ENCODE measurements at places on chromosomes 6 and 20. TPM values are rescaled to one million over a fixed set of nuclear protein-coding genes. Genes with fewer than 3 reads are reported as not detected.

DNA sequence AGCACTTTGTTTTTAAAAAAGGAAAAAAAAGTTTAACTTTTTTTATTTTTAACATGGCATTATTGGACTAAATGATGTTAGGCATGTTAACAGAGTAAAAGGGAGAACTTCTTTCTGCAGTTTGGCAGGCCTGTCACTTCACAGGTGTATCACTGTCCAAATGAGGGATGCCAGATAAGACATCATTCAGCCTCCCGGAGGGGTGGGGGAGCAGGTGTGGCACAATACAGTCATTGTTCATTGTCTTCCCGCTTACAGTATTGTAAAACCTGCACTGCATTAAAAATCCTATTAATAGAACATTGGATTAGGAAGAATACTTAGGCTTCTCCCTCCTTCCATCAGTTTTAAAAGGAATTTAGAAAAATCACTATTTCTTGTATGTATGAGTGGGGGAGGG is 80.7 kb downstream of the CARMIL1 start:
- H3K27ac ChIP-seq, result no peak overlapping the region
- H3K4me3 ChIP-seq, result no peak overlapping the region
- H3K4me1 ChIP-seq, result no peaks in the 10 kb centered on the region

GRCh38 chr20:24108581-24108980 is 120.0 kb upstream of the GGTLC1 start:
- DNase-seq, result no peak
- no peak overlapping the region for H3K27ac ChIP-seq
- H3K4me1 ChIP-seq, result no peaks in the 10 kb centered on the region
- no peak overlapping the region for H3K4me3 ChIP-seq
- no peaks in the 10 kb centered on the region for H3K27me3 ChIP-seq

DNA sequence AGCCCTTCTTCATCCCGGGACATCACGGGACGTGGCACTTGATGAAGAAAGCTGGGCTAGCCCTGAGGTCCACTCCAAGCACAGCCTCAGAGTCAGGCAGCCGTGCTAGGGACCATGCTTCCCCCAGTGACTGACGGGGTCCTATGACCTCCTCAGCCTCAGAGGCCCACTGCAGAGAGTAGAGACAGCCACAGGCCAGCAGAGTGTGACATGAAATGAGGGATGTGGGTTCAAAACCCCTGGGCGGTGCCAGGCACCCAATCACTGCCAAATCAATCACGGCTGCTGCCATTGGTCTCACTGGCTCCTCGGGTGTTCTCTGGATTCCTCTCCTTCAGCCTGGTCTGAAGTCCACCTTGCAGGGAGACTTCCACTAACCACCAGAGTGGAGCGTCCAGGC is 197.7 kb upstream of the CDH4 start:
- no peaks in the 10 kb centered on the region for H3K4me1 ChIP-seq
- no peaks in the 10 kb centered on the region for H3K27me3 ChIP-seq

DNA sequence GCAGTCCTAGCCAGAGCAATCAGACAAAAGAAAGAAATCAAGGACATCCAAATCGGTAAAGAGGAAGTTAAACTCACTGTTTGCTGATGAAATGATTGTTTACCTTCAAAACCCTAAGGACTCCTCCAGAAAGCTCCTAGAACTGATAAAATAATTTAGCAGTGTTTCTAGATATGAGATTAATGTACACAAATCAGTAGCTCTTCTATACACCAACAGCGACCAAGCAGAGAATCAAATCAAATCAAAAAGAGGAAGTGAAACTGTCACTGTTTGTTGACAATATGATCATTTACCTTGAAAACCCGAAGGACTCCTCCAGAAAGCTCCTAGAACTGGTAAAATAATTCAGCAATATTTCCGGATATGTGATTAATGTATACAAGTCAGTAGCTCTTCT is 21.7 kb downstream of the SERPINB9 start:
- no peaks in the 10 kb centered on the region for H3K27me3 ChIP-seq
- peak overlapping the region; percentile 36 for H3K4me3 ChIP-seq
- peaks cover 3% of the 10 kb centered on the region for H3K36me3 ChIP-seq
- peak overlapping the region; percentile 45 for H3K27ac ChIP-seq
- no peak for DNase-seq

- H3K4me3 ChIP-seq, result no peak overlapping the region
- no peaks in the 10 kb centered on the region for H3K36me3 ChIP-seq
Measured at GRCh38 chr6:145960918-145961589, 3.1 kb downstream of the SHPRH start.

- no peak overlapping the region for H3K27ac ChIP-seq
- peaks cover 25% of the 10 kb centered on the region for H3K4me1 ChIP-seq
- no peak overlapping the region for H3K4me3 ChIP-seq
- H3K36me3 ChIP-seq, result no peaks in the 10 kb centered on the region
- peaks cover 68% of the 10 kb centered on the region for H3K27me3 ChIP-seq
Measured at GRCh38 chr6:1381481-1382330, 7.7 kb upstream of the FOXF2 start.

DNA sequence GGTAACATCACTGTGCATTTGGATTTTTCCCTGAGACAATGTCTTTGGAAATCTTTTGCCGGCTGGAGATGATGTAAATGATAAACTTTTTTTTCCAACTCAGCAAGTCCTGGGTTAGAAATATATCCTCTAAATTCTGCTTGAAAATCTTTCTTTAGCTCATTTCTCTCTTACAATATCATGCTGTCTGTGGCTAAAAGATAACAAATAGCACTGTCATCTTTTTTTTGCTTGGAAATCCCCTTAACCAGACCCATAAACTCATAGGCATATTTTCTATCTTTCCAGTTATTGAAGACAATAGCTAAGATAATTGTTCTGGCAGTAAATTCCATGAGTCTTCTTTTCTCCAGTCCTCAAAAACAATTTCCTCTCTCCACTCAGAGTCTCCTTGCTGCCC is 481.5 kb downstream of the NKAIN2 start:
- H3K4me3 ChIP-seq, result no peak overlapping the region
- H3K36me3 ChIP-seq, result no peaks in the 10 kb centered on the region
- H3K4me1 ChIP-seq, result no peaks in the 10 kb centered on the region

DNA sequence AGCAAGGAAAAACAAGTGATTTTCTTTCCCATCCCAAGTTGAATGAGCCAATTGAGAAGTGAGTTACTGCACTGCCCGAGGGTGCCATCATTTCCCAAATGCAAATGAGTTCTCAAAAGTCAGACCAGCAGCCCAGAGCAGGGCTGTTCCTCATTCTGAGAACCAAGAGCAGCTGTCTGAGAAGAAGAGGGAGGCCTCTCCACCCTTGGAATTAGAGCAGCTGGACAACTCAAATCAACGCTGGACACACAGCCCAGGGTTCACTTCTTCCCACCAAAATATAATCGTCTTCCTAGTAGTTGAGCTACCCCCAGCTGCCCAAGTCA is 4.6 kb upstream of the PREX1 start:
- no peaks in the 10 kb centered on the region for H3K36me3 ChIP-seq
- no peaks in the 10 kb centered on the region for H3K27me3 ChIP-seq
- H3K4me1 ChIP-seq, result peaks cover 15% of the 10 kb centered on the region
- H3K27ac ChIP-seq, result no peak overlapping the region
- DNase-seq, result no peak

Gene ARMH2
- 1.2 TPM for total RNA-seq
